ENCODE measurements at places on chromosomes 16 and 17. TPM values are rescaled to one million over a fixed set of nuclear protein-coding genes. Genes with fewer than 3 reads are reported as not detected.

Gene PRSS21
- 0.39 TPM for total RNA-seq

Gene ZG16B
- 2.3 TPM for total RNA-seq

Gene ZNF778
- total RNA-seq, result 19.5 TPM

Gene ADCY9
- 9.8 TPM for total RNA-seq

Gene SOX15
- 0.69 TPM for total RNA-seq

Gene GAS2L2
- not detected for total RNA-seq

Gene CFAP52
- not detected for total RNA-seq

Gene ATP2A1
- total RNA-seq, result 10.3 TPM

Gene ADGRG3
- not detected for total RNA-seq

Gene GDPD1
- total RNA-seq, result 13.7 TPM

Gene CRYBA1
- not detected for total RNA-seq

Gene ANKRD40CL
- 0.57 TPM for total RNA-seq

Gene NAGS
- total RNA-seq, result 10.0 TPM

Gene IRX5
- total RNA-seq, result 0.86 TPM

Gene HSF4
- 46.6 TPM for total RNA-seq

Gene ZNF785
- 0.15 TPM for total RNA-seq

Gene MRTFB
- total RNA-seq, result 39.0 TPM

Gene HBA1
- total RNA-seq, result 4.9 TPM

Gene USP43
- total RNA-seq, result 8.0 TPM

Gene DPEP3
- total RNA-seq, result not detected

Gene ZP2
- not detected for total RNA-seq

Gene FOXJ1
- total RNA-seq, result 0.61 TPM

Gene ALOX12
- not detected for total RNA-seq

Gene MT3
- not detected for total RNA-seq

Gene ALOX12B
- total RNA-seq, result 3.8 TPM

Gene PYY
- 0.52 TPM for total RNA-seq

Measured in HCT116 (cell line).